Activated CD4-positive, alpha-beta T cell treated with anti-CD3 and anti-CD28 coated beads, Interleukin-2, amount 10 ng/mL, durations not matched to agents 7 days and 5 days (primary cell): ENCODE measurements at places on chromosomes 1 and 21.

DNA sequence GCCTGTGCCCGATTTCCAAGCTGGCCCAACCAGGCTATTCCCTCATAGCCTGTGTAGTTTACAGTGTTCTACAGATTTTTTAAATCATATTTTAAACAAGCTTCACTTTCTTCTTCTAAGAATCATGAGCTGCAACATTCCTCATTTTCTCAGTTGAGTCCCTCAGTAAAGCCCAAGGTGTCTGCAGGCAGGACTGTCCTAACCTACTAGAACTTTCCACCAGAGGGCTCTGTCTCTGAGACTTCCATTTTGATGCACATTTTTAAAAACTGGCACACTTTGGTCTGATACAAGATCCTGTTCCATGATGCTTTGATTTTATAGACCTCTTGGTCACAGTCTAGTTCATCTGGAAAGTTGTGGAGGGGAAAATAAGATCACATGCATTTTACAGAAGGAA is 21.6 kb upstream of the SLAMF6 start:
- H3K36me3 ChIP-seq, result peaks cover 5% of the 10 kb centered on the region
- peak; percentile 43 for DNase-seq
- no peaks in the 10 kb centered on the region for H3K27me3 ChIP-seq
- H3K27ac ChIP-seq, result peak overlapping the region; percentile 73

DNA sequence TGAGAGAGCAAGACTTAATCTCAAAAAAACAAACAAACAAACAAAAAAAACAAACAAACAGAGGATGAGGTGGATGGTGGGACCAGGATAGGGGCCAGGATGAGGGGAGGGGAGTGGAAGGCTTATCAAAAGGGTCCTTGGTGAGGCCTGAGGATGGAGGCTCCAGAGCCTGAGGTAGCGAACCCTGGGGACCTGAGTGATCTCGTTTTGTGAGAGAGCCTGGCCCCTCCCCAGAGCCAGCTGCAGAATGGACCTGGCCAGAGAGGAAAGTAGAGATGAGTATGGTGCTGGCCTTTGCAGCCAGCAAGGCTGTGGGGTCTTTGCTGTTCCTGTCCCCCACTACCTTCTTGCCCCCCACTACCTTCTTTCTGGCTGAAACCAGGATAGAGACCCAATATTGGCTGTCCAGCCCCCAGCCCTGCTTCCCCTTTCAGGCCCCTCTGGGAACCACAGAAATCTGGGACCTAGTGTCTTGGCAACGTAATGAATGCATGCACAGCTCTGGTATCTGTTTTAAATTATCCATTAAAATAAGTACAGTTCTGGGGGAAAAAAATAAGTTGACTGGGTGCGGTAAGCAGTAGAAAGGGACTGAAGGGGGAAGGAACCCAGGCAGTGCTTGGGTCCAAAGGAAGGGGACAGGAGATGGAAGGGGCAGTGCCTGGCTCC is 1.1 kb upstream of the LMNA start:
- H3K27me3 ChIP-seq, result peaks cover 43% of the 10 kb centered on the region
- no peaks in the 10 kb centered on the region for H3K36me3 ChIP-seq
- peak overlapping the region; percentile 78 for H3K4me3 ChIP-seq
- peaks cover 30% of the 10 kb centered on the region for H3K4me1 ChIP-seq
- no peak overlapping the region for H3K27ac ChIP-seq

GRCh38 chr1:15393475-15394257 is 16.0 kb upstream of the EFHD2 start:
- no peaks in the 10 kb centered on the region for H3K4me1 ChIP-seq
- no peak overlapping the region for H3K4me3 ChIP-seq
- H3K27me3 ChIP-seq, result peaks cover 8% of the 10 kb centered on the region
- DNase-seq, result no peak
- H3K36me3 ChIP-seq, result no peaks in the 10 kb centered on the region
- no peak overlapping the region for H3K27ac ChIP-seq

GRCh38 chr21:29477941-29478340 is 179.2 kb downstream of the BACH1 start:
- H3K4me1 ChIP-seq, result peaks cover 17% of the 10 kb centered on the region
- H3K27ac ChIP-seq, result no peak overlapping the region
- no peak overlapping the region for H3K4me3 ChIP-seq
- H3K27me3 ChIP-seq, result no peaks in the 10 kb centered on the region
- DNase-seq, result no peak

DNA sequence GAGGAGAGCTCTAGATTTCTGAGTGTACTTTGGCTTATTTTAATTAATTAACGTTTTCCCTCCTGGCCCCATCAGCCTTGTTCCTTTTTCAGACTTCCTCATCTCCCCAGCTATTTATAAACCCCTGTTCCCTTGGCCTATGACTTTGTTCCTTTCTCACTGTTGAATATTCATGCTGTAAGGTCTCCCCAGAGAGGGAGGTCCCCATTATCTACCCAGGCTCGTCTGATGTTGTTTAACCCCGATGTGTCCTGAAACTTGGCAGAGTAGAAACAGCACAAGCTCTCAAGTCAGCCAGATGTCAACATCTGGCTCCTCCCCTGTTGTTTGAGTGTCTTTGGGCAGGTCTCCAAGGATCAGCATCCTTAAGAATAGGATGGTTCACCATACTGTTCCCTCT is 153.6 kb downstream of the HIVEP3 start:
- H3K27ac ChIP-seq, result no peak overlapping the region
- no peak for DNase-seq
- H3K4me3 ChIP-seq, result no peak overlapping the region

DNA sequence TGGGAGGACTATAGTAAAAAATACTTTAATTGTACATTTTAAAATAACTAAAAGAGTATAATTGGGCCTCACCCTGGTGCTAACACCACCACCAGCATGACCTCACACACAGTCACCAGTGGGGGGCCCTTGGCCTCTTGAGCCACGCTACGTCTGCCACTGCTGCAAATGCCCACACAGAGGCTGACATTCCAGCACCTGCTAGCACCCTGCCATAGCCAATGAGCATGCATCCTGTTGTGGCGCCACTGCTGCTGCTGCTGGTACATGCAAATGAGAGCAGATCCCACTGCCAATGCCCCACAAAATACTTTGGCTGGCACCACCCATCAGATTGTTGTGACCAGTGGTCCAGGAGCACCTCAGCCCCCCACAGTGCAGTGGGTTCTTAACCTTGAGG is 31.5 kb upstream of the TNR start:
- H3K27ac ChIP-seq, result no peak overlapping the region
- no peak overlapping the region for H3K4me3 ChIP-seq
- no peaks in the 10 kb centered on the region for H3K36me3 ChIP-seq
- no peaks in the 10 kb centered on the region for H3K4me1 ChIP-seq
- peaks cover 8% of the 10 kb centered on the region for H3K27me3 ChIP-seq
- no peak for DNase-seq

DNA sequence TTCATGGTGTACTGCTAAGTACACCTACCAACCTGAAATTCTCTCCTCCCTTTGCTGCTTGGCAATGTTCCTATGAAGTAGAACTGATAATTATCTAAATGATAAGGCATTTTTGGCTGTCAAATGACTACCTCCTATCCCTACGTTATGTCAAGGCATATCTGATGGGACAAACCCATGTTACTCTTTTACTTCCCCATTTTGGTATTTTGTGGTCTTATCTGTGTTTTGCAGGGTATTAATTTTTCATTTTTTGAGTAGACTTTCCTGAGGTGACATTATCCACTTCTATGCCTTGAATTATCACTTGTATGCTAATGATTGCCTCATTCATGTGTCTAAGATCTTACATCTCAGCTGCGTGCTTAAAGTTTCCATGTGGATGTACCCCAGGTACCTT is 499.6 kb upstream of the B3GALT2 start:
- no peaks in the 10 kb centered on the region for H3K27me3 ChIP-seq
- H3K4me3 ChIP-seq, result no peak overlapping the region
- no peak for DNase-seq
- no peak overlapping the region for H3K27ac ChIP-seq
- H3K36me3 ChIP-seq, result no peaks in the 10 kb centered on the region

- no peaks in the 10 kb centered on the region for H3K4me1 ChIP-seq
- DNase-seq, result no peak
- H3K27ac ChIP-seq, result no peak overlapping the region
- H3K27me3 ChIP-seq, result no peaks in the 10 kb centered on the region
Measured at GRCh38 chr21:27572696-27573095, 605.8 kb upstream of the ADAMTS5 start.
